ENCODE measurements at places on chromosomes 4 and X.

DNA sequence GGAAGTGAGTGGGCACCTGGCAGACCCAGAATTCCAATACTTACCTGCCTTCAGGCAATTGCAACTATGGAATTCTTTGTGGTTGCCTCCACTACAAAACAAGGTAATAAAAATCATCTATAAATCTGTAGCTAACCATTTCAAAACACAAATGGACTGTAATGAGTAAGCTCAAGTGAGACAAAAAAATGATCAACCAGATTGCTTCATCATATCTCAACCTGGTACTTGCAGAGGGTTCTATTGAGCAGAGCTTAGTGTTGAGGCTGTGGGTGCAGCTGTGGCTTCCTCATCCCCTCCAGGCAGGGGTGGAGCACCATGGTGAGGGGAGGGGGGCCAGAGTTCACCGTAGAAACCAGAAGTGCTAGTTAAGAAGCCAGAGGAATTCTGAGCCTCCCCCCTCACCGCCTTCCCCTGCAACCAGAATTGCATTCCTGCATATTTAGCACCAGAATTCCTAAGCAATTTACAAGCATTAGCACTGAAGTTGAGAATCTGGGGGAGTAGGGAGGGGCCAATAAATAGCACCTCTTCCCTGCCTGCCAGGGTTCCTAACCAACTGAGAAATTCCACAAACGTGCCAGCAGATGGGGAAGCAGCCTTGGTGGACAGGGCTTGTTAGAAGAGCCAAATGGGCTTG lies 11.5 kb downstream of the CTAG1A start:
- peak; percentile 9 for DNase-seq

DNA sequence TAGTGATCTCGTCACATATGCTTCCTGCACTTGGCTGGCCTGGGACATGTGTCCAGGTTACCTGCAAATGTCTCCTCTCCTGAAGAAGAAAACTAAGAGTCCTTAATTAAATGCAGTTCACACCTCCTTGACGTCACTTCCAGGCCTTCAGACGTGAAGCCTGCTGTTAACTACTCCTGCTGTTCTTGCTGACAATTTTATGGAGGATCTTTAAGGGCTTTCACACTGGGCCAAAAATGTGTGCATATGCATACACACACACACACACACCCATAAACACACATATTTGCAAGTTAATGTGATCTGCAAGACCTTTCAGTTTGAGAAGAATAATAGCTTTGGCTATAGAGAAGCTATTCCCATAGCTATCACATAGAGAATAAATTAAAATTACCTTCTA lies 267.9 kb downstream of the AFF2 start:
- DNase-seq: no peak

DNA sequence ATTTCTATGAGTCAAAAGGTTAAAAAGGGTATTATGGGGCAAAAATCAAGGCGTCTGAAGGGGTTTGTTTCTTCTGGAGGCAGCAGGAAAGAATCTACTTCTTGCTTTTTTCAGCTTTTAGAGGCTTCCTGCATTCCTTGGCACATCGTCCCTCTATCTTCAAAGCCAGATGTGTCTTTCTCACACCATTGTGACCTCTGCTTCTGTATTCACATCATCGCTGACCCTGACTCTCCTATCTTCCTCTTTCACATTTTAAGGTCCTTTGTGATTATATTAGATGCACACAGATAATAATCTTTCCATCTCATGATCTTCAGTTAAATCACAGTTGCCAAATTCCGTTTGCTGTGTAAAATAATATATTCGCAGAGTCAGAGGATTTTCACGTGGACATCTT lies 112.7 kb downstream of the PPP4R3C start:
- no peak for DNase-seq

DNA sequence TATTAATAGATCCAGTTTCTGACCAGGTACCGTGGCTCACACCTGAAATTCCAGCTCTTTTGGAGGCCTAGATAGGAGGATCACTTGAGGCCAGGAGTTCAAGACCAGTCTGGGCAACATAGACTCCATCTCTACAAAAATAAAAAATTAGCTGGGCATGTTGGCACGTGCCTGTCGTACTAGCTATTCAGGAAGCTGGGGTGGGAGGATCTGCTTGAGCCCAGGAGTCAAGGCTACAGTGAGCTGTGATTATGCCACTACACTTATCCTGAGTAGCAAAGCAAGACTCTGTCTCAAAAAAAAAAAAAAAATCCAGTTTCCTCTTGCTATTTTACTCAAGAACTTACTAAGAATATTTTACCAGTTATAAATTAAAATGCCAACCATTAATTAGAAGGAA lies 91.7 kb downstream of the SLC10A6 start:
- no peak for DNase-seq

Data from suppressor macrophage treated with lipopolysaccharide for 4 hours (primary cell).